Pons (tissue), 1 donor: ENCODE measurements at places on chromosomes 12 and 14.

DNA sequence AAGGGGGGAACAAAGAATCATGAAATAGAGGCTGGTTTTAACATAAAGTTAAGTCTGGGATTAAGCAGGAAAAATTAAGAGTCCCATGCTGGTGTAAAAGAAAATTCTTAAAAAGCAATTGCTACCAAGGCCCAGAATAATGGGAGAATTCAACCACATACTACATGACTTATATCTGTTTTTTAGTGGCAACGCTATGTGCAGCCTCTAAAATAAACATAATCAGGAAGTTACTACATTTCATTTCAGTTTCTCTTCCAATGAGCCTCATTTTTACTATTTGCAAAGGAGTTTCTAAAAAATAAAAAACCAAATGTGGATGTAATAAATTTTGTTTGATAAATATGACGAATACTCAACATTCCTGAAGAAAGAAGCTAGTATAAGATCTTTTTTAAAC is 58.1 kb downstream of the CPNE8 start:
- no peak for DNase-seq

DNA sequence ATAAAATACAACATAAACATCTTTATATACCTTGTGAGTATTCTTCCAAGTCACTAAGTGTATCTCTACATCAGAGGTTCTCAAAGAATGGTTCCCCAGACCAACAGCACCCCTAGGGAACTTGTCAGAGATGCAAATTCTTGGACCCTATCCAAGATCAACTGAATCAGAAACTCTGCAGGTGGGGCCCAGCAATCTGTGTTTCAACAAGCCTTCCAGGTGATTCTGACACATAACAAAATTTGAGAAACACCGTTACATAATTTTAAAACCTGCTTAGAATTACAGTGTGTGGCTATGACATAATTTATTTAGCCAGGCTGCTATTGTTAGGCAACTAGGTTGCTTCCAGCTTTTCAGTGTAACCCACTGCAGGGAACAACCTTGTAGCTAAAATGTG is 49.8 kb downstream of the NTN4 start:
- no peak for DNase-seq

- DNase-seq: no peak
These were observed 1.4 kb upstream of the APOBEC1 start for GRCh38 chr12:7667125-7667524.

GRCh38 chr14:65255583-65256461 is 153.5 kb upstream of the MAX start:
- DNase-seq: no peak

GRCh38 chr12:45726603-45727300 is 2.8 kb upstream of the ARID2 start:
- DNase-seq: peak; percentile 60

- DNase-seq: no peak
These were observed 68.5 kb downstream of the BHLHE41 start for GRCh38 chr12:26056335-26056734.

GRCh38 chr12:17035372-17035771 is 429.4 kb upstream of the LMO3 start:
- DNase-seq: no peak

DNA sequence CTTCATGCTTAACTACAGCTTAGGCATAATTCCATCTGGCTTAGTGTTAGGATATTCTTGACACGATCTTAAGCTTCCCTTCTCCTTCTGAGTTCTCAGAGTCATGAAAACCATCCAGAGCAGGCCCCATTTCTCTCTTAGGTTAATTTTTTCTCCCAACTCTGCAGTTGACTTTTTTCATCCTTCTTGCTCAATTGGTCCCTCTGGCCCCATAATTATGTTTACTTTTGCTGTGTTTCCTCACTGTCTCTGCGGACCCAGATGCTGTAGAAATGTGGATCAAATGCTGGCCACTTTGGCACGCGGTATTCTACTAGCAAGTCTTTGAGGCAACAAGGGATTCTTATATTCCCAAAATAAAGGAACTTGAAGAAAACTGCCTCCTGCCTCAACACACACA is 9.5 kb downstream of the TMEM132C start:
- no peak for DNase-seq

GRCh38 chr12:22333713-22334409 is 646 bp downstream of the ST8SIA1 start:
- no peak for DNase-seq
